Stimulated activated CD4-positive, alpha-beta T cell treated with anti-CD3 and anti-CD28 coated beads, Interleukin-12 subunit alpha, Interleukin-12 subunit beta, amount 100 ng/mL, for 4 hours (primary cell): ENCODE measurements at places on chromosomes 1 and 21.

GRCh38 chr21:38307771-38308531 is 51.2 kb downstream of the KCNJ15 start:
- DNase-seq = no peak

DNA sequence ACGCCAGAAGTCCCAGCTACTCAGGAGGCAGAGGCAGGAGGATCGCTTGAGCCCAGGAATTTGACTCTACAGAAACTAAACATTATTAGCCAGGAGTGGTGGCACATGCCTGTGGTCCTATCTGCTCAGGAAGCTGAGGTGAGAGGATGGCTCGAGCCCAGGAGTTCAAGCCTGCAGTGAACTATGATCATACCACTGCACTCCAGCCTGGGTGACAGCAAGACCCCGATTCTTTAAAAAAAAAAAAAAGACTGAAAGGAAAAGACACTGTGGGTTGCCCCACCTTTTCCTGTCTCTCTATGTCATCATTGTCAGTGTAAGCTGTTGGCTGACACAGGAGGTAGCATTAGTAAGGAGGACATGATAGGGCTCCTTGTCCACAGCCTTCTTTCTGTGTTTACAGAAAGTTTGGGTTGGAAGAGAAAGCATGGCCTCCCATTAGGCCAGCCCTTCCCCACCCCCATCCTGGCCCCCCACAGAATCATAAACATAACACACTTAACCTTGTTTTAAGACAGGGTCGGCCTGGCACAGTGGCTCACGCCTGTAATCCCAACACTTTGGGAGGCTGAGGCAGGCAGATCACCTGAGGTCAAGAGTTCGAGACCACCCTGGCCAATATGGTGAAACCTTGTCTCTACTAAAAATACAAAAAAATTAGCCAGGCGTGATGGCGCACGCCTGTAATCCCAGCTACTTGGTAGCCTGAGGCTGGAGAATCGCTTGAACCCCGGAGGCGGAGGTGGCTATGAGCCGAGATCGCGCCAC is 20.6 kb upstream of the RCAN3 start:
- DNase-seq = no peak

- no peak for DNase-seq
Measured at GRCh38 chr1:246836209-246836966, 95.4 kb downstream of the AHCTF1 start.

DNA sequence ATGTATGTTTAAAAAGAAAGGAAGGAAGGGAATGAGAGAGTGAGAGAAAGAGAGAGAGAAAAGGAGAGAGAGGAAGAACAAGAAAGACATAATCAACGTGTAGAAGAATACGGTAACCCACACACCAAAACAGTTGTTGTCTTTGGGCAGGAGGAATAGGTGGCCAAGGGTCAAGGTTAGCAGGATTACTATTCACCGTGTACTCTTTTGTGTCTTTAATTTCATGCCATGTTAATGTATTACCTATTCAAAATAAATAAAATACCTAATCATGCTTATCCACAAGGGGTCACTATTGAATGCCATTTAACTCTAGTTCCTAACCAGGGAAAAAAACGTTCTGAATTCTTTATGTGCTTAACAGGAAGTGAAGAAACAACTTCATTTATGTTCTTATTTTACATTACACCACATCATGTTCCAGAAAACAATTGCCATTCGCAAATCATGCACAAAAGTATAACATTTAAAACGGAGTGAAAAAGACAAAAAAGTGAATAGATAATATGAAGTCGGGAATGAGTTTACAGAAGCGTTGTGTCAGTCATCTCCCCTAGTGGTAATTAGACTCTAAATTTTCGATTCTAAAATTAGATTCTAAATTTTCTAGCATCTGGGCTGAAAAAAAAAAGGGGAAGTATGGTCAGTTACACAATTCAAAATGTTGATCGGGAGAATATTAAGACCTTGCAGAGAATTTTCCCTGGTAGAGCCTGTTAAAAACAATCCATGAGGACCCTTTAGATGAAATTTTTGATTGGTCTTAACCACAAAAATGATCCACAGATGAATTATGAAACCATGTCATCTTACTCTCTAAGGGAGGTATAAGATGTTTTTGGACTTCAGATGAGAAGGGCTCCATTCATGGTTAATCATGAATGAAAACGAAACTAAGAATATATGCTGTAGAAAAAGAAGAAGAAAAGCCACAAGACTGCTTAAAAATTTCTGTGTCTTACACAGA is 700 bp upstream of the KMO start:
- DNase-seq = no peak

GRCh38 chr1:165353731-165354671 is 2.5 kb downstream of the LMX1A start:
- DNase-seq = no peak

DNA sequence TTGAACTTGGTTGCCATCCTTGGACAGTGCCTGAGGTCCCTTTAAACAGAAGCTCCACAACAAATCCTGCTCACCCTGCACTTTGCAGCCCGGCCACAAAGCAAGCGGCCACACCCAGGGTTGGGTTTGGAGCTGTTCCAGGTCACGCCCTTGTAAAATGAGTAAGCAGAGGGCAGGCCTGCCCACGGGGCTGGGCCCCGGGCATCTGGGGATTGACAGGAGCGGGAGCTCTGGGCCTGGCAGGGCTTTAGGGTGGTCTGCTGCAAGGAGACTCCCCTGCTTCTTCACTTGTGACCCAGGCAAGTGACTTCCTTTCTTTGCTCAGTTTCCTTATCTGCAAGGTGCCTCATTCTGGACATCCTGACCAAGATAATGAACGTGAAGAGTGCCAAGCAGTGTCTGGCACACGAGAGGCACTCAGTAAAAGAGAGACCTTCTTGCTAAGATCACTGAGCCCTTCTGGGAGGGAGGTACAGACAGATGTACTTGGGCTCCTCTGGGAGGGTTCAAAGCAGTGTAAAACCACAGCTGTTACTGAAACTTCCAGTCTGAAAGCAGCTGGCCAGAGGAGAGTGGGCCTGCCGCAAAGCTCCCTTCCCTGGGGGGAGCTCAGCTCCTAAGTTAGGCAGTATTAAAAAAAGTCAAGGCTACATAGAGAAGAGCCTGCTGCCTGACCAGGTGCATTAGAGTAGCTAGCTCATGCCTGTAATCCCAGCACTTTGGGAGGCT is 2.6 kb downstream of the E2F2 start:
- DNase-seq = peak; percentile 60

- DNase-seq = no peak
Measured at GRCh38 chr1:79204779-79205479, 198.4 kb upstream of the ADGRL4 start.

GRCh38 chr1:168958562-168959289 is 147.8 kb upstream of the ATP1B1 start:
- DNase-seq = no peak

DNA sequence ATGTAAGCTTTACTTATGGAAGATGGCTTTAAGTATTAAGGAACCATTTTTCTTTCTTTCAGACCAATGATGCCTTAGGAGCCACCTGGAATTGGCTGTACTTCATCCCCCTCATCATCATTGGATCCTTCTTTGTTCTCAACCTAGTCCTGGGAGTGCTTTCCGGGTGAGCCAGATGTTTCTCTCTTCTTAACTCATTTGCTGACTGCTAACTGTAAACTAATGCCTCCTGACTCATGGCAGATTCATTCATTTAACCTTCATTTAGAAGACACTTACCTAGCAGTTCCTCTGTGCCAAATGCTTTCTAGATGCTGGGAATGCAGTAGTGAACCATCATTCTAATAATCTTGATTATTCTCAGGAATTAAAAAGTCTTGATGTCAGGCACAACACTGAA is 168.0 kb downstream of the CACNA1E start:
- DNase-seq = no peak

- DNase-seq = no peak
Measured at GRCh38 chr1:100152271-100152670, 19.3 kb downstream of the TRMT13 start.

GRCh38 chr21:41712730-41713129 is 54.1 kb downstream of the RIPK4 start:
- DNase-seq = no peak

DNA sequence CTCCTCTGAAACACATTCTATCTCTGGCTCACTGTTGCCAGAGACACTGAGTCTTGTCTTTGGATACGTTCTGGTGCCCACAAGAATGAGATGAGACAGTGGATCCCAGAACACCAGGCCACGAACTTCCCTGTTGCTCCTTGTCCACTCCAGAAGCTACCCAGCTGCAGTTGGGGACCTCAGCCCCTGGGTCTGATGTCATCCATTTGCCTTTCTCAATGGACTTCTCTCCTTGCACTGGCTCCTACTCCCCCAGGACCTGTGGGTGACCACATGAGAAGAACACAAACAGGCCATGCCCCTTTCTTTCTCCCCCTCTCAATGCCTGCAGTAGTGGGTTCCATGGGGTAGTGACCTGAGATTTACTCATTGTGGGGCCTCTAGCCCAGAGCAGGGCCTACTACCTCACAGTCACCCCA is 5.9 kb downstream of the NBPF1 start:
- DNase-seq = no peak

DNA sequence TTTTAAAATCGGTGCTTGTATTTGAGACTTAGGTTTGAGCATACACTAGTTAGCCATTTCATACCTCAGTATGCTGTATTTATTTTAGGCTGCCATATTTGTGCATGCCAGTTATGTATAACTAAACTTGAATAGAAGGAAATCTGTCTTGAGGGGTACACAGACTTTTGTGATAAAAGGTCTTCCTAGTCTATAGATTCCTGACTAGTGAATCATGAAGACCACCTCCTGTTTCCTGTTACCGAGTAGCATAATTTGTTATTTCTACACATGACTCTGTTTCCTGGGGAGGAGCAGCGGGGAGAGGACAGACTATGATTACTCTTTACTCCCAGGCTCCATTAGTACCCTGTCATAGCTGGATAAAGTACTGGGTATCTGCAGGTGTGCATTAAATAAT is 316.8 kb upstream of the SNX7 start:
- DNase-seq = no peak
